ENCODE measurements at places on chromosomes 3 and 15.

DNA sequence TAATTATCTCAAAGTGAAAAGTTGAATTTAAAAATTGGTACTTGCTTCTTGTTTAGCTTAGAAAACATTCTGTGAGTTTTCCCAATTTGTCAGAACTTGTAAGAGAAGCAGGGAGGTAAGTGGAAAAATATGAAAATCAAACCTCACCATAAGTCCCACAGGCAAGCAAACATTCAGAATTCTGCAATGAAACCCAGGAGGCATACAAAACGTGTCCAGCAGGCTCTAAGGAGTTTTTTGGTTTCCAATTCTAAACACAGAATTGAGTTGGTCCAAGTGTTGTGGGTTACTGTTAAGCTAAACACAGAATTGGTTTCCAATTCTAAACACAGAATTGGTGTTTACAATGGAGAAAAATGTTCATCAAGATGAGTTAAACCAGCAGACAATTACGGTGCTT lies 27.1 kb upstream of the ACKR4 start:
- DNase-seq = no peak

- peak; percentile 42 for DNase-seq
Observed at GRCh38 chr3:100335434-100335833, 877 bp downstream of the NIT2 start.

DNA sequence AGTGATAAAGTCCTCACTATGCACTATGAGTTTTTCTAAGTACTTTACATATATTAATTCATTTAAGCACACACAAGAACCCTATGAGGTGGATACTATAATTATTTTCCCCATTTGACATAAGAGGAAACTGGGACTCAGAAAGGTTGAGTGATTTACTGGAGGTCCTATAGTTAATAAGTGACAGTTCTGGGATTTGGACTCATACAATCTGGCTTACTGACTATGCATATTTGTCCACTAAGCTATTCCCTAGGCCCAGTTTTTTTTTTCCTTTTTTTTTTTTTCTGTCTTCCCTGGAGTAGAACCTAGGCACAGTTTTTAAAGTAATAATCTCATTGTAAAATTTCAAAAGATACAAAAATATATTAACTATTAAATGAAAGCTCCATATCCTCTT lies 6.3 kb upstream of the RTP2 start:
- DNase-seq = no peak

DNA sequence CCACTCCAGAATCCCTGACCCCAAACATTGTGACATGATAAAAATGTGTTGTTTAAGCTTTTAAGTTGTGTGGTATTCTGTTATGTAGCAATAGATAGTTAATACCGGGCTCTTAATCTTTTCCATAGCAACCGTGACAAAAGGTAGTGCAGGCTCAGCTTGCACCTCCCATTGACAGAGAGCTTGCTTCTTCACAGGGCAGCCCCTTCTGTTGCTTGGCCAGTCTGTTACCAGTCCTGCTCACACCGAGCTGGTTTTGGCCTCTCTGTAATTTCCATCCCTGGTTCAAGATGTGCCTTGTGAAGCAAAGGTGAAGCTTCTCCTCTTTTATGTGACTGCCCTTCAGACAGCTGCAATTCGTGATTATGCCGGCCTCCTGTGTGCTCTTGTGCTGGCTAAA lies 86.9 kb downstream of the CRYGS start:
- no peak for DNase-seq

DNA sequence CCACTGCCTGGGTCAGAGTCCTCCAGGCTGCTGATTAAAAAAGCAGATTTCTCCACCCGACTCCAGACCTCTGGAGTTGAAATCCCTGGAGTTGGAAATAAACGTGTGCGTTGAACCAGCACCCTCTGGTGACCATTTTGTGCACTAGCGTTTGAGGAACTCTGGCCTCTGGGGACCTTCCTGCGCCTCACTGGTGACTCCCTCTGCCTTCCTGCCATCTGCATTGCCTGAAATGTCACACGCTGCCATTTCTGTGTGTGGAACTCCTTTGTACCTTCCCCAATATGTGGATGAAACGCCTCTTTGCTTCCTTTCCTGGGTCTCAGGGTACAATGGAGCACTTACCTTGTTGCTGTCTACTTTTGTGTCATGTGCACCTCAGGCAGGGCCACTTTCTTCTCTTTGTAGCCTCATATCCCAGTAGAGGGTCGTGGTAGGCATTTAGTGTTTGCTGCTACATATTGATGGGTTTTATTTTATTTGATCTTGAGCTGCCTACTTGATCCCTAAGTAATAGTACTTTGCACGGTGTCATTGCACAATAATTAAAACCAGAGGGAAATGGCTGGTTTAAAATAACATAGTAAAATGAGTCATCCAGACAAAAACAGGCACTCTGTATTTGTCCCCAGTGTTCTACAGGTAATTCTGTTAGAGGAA lies 56.8 kb downstream of the GPR171 start:
- peak; percentile 67 for DNase-seq

Measured in activated CD4-positive, alpha-beta T cell treated with anti-CD3 and anti-CD28 coated beads for 48 hours (primary cell).